Left kidney (tissue), 8 donors: ENCODE measurements at places on chromosomes 2 and 18. TPM values are rescaled to one million over a fixed set of nuclear protein-coding genes. Genes with fewer than 3 reads are reported as not detected.

DNA sequence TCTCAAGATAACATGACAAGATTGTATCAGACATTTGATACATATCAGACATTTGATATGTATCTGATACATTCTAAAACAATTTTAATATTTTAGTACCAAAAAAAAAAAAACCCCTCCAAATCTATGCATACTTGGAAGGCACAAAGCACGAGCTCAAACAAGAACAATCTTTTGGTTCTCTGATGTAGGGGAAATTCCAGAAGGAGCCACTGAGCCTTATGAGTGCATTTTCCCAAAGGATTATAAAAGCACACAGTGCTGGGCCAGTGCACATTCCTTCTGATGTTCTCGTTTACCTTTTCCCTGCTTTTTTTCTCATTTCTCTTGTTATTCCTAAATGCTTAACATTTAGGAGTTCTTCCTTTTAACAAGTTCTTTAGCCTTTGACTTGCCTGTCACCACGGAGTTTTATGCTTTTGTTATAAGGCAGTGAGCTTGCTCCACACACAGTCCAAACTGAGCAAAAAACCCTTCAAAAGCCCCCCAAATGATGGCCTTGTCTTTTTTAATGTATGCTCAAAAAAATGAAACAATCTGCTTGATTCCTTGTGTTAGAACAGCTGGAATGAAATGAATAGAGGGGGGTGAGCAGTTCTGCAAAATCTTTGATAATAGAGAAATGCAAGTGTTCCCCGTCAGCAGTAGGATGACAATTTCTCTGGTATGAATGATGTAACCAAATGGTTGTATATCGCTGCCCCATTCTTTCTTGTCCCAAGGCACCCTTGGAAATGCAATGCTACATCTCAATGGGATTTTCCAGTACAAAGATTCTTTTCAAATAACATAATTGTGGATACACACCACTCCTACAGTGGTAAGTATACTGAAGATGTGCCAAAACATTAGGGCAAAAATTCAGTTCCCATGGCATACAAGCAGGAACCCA lies 597.2 kb upstream of the ZEB2 start:
- no peak for DNase-seq

DNA sequence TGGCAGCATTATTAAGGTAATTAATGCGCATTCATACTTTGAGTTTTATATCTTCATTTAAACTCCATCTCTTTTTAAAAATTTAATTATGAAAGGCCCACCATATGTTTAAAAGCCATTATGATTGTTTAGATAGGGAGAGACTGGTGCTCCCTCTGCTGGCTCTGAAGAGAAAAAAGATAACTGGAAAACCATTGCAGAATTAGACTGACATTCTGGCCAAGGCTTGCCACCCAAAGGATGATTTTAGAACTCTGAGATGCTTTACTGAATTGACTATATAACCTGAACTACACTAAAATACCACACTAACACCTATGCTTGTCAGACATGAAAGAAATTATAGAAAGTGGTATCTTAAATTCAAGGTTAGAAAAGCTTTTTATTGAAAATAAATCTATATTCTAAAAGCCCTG lies 127.6 kb upstream of the SPOPL start:
- peak; percentile 24 for DNase-seq

DNA sequence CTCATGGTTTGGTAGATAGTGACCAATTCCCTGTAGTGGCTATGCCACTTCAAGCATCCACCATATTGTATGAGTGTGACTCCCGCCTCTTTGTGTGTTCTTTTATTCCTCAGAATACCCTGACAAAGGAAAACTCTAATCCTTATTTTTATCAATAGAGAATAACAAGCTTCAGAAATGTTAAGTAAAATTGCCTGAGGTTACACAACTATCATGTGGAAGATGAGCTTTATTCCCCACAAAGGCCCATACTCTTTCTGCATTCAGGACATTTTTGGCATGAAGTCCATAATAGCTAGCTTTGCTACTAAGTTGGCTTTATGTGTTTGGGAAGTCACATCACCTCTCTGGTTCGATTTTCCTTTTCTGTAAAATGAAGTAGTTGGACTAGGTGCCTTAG lies 276.8 kb downstream of the PIK3C3 start:
- no peak for DNase-seq

DNA sequence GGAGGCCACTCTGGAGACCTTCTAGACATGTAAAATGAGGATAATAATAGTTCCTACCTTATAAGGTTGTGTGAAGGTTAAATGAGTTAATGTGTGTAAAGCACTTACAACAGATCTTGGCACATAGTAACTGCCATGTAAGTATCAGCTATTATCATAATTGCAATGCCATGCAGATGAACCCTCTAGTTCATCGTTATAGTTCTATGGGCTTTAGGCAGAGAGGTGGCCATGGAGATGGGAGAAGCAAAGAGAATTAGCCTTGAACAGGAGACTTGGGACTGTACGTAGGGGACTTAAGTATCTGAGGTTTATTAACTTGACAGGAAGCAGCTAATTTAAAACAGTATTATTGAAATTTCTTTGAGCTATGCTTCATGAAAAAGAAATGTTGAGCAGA lies 151.8 kb downstream of the PIK3C3 start:
- no peak for DNase-seq

DNA sequence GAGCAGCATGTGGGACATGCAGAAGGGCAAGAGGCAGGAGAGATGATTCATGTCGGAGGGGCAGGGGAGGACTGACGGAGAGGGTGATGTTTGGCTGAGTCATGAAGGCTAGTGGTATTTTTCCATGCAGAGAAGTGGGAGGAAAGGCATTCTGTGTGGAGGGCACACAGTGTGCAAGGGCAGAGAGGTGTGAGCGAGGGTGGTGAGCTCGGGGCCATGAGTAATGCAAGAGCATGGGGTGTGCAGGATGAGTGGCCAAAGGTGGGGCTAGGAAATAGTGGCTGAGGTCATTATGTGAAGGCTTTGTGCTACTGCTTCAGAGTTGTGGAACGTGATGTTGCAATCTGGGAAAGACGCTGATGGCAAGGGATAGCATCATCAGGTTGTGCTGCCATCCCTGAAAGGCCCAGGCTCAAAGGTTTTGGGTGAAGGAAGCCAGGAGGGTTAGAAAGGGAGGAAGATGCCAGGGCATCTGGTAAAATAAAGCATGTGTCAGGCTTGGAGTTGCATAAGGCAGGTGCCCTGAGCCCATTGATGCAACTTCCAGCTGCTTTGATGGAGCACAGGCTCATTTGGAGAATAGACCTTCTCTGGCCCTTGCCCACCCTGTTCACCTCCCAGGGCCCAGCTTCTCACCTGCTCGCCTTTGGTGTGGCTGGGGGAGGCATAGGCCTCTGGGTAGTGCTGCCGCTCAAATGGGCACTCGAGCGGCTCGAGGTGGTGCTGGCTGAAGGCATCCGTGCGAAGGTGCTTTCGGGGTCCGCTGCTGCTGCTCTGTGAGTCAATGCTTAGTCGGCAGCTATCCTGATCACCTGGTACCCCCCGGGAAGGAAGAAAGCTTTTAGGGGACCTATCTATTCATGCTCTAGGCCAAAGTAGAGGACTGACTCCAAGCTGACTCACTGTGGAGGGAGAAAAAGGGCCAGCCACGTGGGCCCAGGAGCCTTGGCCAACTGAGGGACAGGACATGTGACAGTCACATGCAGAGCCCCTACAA lies 37.5 kb downstream of the PAX8 start:
- no peak for DNase-seq

GRCh38 chr2:108115868-108116267 lies 123.9 kb upstream of the SULT1C3 start:
- no peak for DNase-seq

DNA sequence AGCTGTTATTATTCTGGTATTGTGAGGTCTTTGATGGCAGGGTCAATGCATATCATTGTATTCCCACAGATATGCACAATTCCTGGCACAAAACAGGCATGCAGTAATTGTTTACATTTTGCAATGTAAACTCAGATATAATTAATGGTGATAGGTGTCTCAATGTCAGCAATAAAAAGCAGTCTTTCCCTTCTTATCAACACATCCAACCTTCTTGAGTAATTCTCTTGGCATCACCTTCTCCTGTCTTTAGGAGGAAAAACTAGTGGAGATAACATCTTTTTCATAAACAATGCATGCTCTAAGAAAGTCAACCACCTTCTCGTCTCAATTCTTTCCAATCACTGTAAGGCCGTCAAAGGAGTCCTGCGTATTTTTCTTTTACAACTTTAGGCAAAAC lies 313.3 kb upstream of the GULP1 start:
- DNase-seq: no peak

DNA sequence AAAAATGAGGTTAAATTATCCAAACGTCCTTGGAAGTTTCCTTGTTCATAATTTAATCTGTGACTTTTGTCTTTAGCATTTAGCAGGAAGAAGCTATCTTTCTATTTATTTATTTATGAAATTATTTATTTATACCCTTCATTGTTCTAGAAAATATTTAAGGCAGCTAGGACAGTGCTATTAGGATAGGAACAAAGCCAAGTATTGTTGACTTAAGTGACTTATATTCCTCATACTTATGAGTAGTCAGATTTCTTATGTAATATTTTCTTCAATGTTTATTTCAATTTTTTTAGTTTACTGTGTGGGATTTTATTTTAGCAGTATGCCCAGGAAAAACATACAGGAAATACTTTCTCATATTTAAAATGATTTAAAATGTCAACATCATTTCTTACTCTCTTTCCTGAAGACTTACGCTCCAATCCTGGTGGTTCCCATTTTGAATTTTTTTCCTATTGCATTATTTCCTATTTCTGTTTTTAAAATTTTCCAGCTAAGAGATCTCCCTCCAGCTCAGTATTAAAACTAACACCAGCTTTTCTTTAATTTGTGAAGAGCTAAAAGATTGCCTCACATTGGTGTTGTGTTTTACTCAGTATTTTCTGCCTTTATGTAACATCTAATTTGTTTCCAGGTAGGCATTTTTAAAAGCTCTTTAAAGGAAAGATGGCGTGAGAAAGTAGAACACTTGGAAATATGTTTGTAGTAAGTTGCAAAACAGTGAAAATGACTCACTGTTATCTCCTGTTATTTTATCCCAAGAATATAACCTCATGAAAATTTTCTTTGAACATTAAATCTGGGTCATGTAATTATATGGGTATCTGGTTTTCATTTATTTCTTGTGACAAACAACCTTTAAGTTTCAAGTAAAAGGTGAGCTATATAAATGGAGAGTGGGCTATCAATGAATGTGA lies 32.2 kb downstream of the MAPRE2 start:
- DNase-seq: no peak

DNA sequence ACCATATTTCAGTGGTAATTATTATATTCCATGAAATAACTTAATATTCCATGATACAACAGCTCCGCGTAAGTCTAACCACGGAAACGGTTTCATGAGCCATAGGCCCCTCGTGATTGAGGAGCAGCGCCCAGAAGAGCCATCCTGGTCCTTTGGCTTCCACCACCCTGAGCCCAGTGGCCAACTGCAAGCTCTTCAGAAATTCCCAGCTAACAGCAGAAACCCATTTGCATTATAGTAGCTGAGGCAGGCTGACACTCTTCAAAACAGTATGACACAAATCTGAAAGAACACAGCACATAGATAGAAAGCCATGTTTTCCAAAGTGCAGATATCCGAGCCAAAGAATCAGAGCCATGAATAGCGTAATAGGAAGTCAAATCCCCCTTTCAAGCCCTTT lies 120.9 kb upstream of the NFATC1 start:
- DNase-seq: no peak

DCC gene
- 8.7 TPM for polyA plus RNA-seq

SNRNP27 gene
- 74.1 TPM for polyA plus RNA-seq

ABCB11 gene
- polyA plus RNA-seq: 0.10 TPM

ACMSD gene
- polyA plus RNA-seq: 43.9 TPM
